Lower leg skin (tissue), 4 donors: ENCODE measurements at places on chromosomes 16 and 17. TPM values are rescaled to one million over a fixed set of nuclear protein-coding genes. Genes with fewer than 3 reads are reported as not detected.
A peak's percentile ranks its signal among the peaks of the same experiment; 100 is the strongest.

DNA sequence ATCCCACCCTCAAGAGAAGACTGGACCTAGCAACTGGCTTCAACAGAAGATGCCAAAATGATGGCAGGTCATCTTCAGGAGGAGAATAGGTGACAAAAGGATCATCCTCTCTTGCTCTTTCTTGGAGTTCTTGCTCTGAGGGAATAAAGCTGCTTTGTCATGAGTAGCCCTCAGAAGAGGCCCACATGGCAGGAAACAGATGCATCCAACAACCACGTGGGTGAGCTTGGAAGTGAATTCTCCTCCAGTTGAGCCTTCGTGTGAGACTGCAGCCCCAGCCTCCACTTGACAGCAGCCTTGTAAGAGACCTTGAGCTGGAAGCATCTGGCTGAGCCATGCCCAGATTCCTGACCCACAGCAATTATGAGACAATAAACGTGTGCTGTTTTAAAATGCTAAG lies 87.5 kb downstream of the DYNLRB2 start:
- no peak for DNase-seq

GRCh38 chr17:67746704-67747571 lies 29.2 kb downstream of the NOL11 start:
- DNase-seq, result no peak

Gene ZNF423
- total RNA-seq, result 2.0 TPM

DNA sequence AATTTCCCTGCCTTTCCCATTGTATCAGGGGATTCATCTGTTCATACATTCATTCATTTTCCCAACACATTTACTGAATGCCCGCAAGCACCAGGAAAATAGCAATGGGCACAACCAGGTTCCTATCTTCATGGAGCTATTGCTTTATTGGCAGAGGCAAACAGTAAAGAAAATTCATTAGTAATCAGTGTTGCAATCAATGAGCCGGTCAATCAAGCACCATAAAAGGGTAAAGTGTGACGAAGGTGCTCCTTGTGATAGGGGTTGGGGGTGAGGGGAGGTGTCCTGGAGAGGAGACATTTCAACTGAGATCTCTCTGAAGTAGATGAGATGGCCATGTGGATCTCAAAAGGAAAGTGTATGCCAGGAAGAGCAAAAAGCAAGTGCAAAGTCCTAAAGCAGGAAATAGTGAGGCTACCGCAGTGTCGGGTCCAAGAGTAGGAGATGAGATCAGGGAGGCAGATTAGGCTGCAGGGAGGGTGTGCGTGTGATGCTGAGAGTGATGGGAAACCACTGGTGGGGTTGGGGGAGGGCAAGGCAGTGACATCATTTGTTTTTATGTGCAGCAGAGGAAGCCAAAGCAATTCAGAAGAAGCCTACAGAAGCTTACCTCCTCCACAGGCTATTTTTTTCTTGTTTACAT lies 28.4 kb downstream of the CDH13 start:
- no peak for DNase-seq

DNA sequence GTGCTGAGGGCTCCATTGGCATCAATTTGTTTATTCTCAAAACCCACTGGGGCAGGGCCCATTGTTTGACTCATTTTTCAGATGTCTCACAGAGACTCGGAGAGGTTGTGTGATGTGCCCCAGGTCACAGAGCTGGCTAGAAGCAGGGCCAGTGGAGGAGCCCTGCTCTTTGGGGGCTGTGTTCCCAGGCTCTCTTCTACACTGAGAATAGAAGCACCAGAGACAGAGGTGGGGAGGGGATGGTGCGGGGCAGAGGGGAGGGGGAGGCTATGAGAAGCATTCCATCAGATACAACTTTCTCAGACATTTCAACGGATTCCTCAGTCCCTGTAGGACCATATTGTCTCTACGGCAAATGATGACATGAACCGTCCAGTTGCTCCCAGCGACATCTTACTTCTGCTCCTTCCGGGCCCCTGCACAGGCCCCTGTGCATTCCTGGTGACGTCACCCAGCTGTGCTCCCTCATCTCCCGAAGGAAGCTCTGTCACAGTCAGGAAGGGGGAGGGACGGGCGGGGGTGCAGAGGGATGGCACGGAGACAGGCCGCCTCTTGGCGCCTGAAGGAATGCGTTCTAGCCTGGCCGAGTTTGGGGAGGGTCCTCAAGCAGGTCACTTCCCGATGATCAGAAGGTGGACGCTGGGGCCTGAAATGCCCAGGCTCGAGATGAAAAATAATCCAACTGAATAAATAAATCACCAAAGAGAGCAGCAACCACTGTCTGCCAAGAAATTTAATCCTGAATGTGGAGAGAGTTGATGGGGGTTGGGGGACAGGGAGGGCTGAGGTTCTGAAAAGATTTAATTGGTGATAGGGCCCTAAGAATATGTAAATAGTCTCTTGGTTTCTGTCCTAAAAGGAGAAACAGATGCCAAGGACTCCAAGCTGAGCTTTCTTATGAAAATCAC lies 114.1 kb downstream of the NOG start:
- no peak for DNase-seq

Gene NTN1
- 11.6 TPM for total RNA-seq

GRCh38 chr17:53626286-53626685 lies 196.4 kb upstream of the KIF2B start:
- no peak for DNase-seq

GRCh38 chr17:81131486-81132196 lies 33.7 kb upstream of the PVALEF start:
- no peak for DNase-seq

DNA sequence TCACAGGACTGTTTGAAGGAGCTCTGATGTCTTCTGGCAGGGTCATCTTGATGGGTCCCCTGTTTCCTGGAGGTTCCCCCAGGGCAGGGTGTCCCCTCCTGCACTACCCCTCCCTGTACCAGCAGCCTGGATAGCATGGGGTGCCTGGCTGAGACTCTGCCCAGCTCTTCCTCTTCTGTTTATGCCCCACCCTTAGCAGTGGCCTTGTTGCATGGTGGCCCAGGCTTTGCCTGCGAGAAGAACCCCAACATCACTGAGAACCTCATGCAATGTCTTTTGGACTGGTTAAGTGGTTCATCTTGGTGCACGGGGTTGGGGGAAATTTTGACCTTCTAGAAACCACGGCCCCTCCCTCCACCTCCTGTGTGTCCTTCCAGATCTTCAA lies 121.8 kb downstream of the IRX3 start:
- DNase-seq, result no peak

GRCh38 chr17:40407460-40407859 lies 10.2 kb downstream of the TOP2A start:
- DNase-seq, result no peak

DNA sequence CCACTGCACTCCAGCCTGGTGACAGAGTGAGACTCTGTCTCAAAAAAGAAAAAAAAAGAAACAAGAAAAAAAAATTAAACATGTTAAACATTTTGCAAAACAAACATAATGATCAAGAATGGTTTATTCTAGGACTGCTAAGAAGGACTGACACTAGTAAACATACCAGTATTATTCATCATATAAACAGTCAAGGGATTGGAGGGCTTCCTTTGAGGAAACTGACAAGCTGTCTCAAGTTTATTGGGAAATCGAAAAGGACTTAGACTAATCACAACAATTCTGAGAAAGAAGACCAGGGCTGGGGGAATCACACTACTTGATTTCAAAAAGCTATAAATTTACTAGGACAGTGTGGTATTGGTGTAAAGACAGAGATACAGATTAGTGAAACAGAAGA lies 75.5 kb downstream of the MYH10 start:
- DNase-seq, result no peak

GRCh38 chr17:3659541-3660111 lies 8.8 kb downstream of the TAX1BP3 start:
- peak; percentile 81 for DNase-seq

DNA sequence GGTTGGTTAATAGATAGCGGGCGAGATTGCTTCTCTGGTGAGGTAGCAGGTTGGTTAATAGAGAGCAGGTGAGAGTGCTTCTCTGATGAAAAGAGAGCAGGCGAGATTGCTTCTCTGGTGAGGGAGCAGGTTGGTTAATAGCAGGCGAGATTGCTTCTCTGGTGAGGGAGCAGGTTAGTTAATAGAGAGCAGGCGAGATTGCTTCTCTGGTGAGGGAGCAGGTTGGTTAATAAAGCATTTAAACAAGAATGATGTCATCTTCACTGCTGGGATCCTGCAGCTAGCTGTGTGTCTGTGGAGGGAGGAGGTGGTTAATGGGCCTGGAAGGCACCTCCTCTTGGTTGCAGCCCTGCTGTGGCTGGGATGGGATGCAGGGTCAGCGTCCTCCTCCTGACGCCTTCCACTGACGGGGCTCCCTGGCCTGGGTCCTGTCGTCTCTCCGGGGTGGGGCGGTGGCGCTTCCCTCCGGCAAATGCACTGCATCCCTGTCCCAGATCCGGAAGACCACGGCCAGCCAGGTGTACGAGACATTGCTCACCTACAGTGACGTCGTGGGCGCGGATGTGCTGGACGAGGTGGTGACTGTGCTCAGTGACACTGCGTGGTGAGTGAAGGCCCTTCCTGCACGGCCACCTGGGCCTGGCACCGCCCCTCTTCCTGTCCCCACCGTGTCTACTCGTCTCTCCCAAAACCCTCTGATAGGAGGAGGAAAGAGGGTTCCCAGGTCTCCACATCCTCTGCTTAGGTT lies 99.2 kb upstream of the ZNF750 start:
- no peak for DNase-seq

Gene TERB1
- total RNA-seq, result not detected

- DNase-seq, result no peak
These were observed 139.1 kb upstream of the FOXF1 start for GRCh38 chr16:86371083-86371803.

Gene RHBDL1
- 1.4 TPM for total RNA-seq

DNA sequence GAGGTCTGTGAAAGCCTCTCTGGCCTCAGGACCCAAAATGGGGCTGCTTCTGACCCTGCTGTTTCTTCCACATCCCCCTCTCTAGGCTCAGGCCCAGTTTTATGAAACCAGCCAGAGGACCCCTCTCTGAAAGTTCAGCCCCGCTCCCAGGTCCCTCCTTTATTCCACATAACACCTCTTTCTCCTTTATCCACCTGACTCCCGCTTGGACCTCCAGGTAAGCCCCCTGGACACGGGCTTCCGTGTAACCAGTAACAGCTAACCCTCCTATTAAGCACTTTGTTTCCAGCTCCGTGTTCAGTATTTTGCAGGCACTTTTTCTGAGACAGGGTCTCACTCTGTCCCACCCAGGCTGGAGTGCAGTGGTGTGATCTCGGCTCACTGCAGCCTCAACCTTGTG lies 37.4 kb downstream of the PSME3IP1 start:
- peak; percentile 70 for DNase-seq

Gene C16orf46
- 0.63 TPM for total RNA-seq

Gene DLX3
- 29.0 TPM for total RNA-seq

GRCh38 chr16:56589141-56590039 lies at the start of gene MT3:
TSS of gene MT3 (plus strand) at chr16:56589528. CDS start at chr16:56589591, 63 bp downstream.
- no peak for DNase-seq

GRCh38 chr16:6892966-6893365 lies 439.7 kb upstream of the RBFOX1 start:
- DNase-seq, result no peak

Gene ATP5PD
- total RNA-seq, result 248 TPM

Gene KRTAP3-2
- total RNA-seq, result 84.1 TPM

GRCh38 chr16:10501016-10501607 lies 79.3 kb downstream of the EMP2 start:
- DNase-seq, result no peak

- no peak for DNase-seq
These were observed 130.1 kb upstream of the ADAMTS18 start for GRCh38 chr16:77564791-77565390.

Gene PYY
- not detected for total RNA-seq

DNA sequence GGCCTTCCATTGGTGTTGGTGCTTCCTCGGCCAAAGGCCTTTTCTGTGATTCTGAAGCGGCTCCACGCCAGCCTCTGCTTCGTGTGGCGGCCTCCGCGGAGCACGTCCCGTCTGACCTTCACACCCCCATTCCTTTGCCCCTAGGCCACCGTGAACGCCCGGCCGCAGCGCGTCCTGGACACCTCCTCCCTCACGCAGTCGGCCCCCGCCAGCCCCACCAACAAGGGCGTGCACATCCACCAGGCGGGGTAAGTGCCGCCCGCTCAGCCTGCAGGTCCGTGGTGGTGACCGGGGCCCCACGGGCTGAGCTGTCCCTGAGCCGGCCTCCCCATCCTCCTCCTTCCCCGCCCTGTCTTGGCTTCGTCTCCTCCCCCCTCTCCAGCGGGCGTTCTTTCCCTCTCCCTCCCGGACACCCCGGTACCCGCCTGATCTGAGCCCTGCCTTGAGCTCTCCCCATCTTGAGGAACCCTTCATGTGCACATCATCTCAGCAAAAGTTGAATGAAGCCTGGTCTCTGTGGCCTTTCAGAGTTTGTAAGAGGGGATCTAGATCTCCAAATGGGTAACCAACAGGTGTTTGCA lies 69.0 kb upstream of the CHMP6 start:
- DNase-seq, result no peak

- DNase-seq, result no peak
These were observed 603.4 kb downstream of the KCNJ2 start for GRCh38 chr17:70772761-70773160.

DNA sequence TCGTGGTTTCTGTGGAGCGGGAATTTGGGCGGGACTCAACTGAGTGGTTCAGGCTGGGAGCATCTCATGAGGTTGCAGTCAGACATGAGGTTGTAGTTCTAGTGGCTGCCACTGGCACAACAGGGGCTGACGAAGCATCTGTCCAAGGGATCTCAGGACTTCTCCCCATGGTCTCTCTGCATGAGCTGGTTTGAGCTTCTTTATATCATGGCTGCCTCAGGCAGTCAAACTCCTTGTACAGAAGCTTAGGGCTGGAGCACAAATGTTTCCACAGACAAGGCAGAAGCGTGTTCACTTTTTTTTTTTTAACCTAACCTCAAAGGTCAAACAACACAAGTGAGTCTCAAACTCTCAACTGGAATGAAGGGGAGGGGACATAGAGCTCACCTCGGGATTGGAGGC lies 243.3 kb downstream of the MSI2 start:
- no peak for DNase-seq

DNA sequence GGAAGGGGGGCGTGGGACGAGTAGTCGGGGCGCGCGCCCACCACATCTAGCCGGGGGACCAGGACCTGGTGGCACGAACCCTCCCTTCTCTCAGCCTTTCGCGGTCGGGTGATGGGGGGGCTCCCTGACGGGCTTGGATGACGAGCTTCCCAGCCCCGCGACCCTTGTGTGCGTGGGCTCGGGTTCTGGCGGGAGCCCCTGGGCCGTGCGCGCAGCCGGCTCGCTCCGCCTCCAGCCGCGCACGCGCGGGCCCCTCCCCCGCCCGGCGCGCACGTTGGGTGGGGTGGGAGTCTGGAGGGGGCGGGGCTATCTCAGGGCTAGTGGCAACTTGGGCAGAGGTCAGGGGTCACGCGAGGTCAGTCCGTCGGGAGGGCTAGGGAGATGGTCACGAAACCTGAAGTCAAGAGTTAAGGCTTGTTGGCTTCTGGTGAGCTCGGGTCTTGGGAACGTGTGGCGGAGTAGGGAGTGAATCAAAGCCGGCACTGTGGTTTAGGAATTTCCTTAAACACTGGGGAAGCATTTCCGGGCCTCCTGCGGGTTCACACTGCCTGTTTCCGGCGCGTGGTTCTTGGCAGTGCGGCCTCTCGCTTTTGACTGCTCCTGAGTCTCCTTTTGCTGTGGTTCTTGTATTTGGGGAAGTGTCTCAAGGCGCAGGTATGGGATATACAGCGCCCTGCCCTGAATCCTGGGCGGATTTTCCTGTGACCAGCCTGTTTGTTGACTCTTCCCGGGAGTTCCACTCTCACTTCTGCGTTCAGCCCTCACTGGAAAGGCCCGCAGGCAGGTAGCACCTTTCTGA lies at the start of gene SRCAP:
Gene SRCAP (plus strand): TSS at position 356 of the 799 bp plus-strand sequence. CDS start 1,654 bp downstream, outside the sequence.
- DNase-seq, result peak; percentile 98
